ENCODE measurements at places on chromosomes 3 and 15.

- no peak for DNase-seq
These were observed 55.6 kb downstream of the OPA1 start for GRCh38 chr3:193648542-193649076.

- DNase-seq: no peak
These were observed 25.0 kb downstream of the TKT start for GRCh38 chr3:53230789-53231188.

- no peak for DNase-seq
These were observed 11.1 kb upstream of the PLXND1 start for GRCh38 chr3:129617381-129618185.

- no peak for DNase-seq
These were observed 326.9 kb upstream of the DNAJC19 start for GRCh38 chr3:181316482-181316881.

- DNase-seq: peak; percentile 5
These were observed 42.1 kb upstream of the ACTC1 start for GRCh38 chr15:34837246-34838016.

GRCh38 chr3:135056084-135056730 lies 261.1 kb downstream of the EPHB1 start:
- DNase-seq: no peak

DNA sequence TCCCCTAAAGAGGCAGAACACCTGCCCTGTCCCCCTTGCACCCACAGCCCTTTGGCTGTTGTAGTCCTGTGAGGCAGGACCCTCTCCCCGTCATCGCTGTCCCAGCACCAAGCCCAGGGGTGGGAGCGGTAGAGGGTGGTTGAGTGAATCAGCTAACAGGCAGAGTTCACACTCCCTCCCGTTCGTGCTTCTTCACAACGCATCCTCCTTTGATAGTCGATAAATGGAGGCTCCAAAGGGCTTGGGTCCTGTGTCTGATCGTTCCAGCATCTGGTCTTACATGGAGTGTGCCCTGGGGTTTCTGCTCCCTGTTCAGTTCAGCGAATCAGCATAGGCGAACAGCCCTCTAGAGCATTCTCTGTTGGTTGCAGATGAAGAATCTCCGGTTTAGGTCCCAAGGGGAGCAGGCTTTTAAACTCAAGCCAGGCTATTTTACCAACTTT lies 820 bp upstream of the HMCES start:
- DNase-seq: no peak

- no peak for DNase-seq
These were observed 59.0 kb upstream of the CTSH start for GRCh38 chr15:79003896-79004295.

DNA sequence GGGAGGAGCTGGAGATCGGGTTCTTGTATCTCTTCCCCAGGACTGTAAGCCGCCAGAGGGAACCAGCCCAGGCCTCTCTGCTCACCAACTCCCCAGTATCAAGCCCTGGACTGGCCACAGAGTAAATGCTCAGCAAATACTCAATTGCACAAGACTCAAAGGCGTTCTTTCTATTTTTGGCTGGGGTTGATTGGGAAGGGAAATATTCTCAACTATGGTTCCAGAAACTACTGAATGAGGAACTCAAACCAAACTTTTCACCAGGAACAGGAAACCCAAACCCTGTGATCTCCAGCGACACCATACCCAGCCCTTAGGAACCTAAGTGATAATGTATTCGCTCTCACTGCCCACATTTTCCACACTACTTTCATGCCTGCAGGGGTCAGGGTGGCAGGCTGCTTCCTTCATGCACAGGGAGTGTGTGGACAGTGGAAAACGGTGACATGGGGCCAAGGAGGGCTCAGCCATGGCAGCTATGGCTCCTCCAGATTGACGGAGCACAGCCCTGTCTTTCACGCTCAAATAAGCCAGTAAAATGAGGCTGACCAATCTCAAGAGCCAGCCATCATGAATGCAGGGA lies 124.7 kb upstream of the RAD18 start:
- DNase-seq: no peak

GRCh38 chr3:167032267-167032876 lies 347.7 kb downstream of the ZBBX start:
- peak; percentile 32 for DNase-seq

DNA sequence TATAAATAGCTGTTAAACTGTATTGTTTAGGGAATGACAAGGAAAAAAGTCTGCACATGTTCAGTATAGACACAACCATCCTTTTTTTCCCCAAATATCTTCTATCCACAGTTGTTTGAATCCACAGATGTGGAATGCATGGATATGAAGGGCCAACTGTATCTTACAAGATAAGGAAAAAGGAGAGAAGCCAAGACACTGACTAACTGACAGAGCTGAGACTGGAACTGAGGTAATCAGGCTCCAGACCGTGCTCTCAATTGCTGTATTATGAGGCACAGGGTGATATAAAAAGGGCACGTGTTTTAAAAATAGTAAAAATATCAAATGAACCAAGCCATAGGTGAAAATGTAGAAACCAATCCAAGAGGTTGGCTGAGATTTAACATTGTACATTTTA lies 49.0 kb downstream of the DHX36 start:
- DNase-seq: no peak

- no peak for DNase-seq
These were observed 29.8 kb downstream of the OXNAD1 start for GRCh38 chr3:16294844-16295243.

DNA sequence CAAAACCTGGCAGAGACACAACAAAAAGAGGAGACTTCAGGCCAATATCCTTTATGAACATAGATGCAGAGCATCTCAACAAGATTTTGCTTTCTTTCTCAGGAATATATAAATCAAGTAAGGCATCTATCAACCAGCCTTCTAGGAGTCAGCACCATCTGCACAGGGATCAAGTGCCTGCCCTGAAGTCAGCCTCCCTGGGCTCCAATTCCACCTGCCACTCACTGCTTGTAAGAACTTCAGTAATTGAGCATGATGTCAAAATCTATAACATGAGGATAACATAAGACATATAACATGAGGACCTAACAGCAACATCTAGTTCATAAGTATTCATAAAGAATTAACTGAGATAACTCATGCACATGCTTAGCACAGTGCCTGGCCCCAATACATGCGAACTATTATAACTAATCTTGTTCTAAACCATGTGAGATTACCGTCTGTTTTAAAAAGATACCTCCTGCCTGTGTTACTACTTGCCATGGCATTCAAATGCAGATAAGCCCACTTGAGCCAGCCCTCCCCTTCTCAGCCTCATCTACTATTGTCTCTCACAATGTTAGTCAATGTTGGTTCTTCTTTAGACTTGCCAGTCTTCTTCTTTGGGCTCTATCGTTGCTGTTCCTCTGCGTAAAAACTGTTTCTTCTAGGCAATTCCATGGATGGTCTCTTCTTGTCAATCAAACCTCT lies 91.6 kb downstream of the PLD1 start:
- no peak for DNase-seq

DNA sequence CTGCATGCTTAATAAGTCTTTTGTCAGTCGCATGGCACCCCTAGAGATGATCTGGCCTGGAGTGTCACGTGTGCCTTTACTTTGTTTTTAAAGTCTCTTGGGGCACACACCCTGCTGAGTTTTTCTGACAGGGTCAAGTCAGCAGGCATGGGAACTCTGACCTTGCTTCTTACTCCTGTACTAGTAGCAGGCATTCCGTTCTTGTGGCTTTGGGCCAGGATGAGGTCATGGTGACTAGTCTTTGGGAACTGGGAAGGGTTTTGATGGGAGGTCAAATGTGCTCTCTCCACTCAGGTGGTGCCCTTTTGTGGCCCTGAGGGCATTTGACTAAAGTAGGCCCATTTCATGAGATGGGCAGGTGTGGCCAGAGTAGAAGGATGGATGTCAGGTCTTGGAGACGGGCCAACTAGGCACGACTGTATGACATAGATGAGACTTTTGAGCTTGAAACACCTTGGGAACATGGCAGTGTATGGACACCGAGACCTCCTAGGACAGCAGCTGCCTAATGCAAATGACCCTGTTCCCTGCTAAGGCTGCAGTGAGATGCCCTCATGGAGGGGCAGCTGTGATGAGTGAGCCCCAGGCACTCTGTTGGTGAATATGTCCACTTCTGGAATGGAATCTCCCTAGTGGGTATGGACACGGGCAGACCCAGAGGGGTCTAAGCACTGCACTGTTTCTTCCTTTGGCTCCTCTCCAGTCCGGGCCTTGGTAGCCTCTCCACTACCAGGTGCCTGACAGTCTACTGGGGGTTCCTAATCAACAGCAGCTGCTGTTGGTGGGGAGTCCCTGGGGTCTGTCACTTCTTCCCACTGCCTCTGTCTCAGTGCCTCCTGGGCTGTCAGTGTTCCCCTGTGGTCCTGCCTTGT lies 16.4 kb downstream of the SRPRB start:
- no peak for DNase-seq

- DNase-seq: no peak
These were observed 4.6 kb downstream of the UNC13C start for GRCh38 chr15:53982876-53983275.

GRCh38 chr3:121243208-121243607 lies 302.6 kb downstream of the POLQ start:
- DNase-seq: no peak

- DNase-seq: no peak
These were observed 1009.1 kb upstream of the SEMA6D start for GRCh38 chr15:46708226-46708625.

DNA sequence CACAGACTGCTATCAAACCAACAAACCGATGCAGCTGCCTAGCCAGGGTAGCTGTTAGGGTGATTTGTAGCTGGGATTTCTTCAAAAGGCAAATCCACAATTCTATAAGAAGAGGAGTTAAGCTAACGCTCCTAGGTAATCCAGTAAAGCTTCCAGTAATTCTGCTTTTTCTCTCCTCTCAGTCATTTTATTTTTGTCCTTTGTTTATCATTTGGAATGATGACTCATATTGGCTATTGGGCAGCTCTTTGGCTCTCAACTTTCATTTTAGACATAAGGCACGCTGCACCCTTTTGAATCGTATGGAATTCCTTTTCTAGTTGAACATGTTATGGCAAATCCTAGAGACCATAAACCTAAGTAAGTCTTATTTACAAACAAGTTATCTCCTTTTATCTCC lies 53.2 kb upstream of the PPARG start:
- DNase-seq: no peak

- peak; percentile 47 for DNase-seq
These were observed 39.2 kb downstream of the MYO5C start for GRCh38 chr15:52256366-52256765.

- no peak for DNase-seq
These were observed 28.3 kb downstream of the MASP1 start for GRCh38 chr3:187263270-187263669.

GRCh38 chr3:71247958-71248335 lies 335.6 kb downstream of the FOXP1 start:
- DNase-seq: no peak

- DNase-seq: no peak
These were observed 176.2 kb downstream of the LPP start for GRCh38 chr3:188330138-188330537.

- DNase-seq: no peak
These were observed 68.6 kb downstream of the ADCY5 start for GRCh38 chr3:123380261-123380660.

GRCh38 chr3:185176750-185177359 lies 24.0 kb upstream of the C3orf70 start:
- no peak for DNase-seq

DNA sequence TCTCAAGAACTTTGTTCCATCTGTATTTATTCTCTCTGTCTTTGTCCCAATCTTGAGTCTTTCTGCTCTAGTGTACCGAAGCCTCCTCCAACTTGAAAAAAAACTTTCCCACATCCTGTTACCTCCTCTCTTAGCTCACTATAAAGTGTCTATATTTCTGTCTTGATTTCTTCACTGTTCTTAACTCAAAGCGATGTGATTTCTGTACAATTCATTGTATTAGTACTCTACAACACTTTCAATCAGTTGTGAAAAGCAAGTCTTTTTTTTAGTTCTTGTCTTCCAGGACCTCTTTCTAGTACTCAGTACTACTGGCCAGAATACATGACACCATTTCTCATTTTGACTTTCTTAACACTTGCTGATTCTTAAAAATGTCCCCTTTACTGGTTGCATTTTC lies 353.5 kb upstream of the SATB1 start:
- DNase-seq: no peak

- DNase-seq: no peak
These were observed 1.3 kb downstream of the ISL2 start for GRCh38 chr15:76337696-76338485.

GRCh38 chr15:36932070-36932469 lies 168.3 kb downstream of the MEIS2 start:
- no peak for DNase-seq

DNA sequence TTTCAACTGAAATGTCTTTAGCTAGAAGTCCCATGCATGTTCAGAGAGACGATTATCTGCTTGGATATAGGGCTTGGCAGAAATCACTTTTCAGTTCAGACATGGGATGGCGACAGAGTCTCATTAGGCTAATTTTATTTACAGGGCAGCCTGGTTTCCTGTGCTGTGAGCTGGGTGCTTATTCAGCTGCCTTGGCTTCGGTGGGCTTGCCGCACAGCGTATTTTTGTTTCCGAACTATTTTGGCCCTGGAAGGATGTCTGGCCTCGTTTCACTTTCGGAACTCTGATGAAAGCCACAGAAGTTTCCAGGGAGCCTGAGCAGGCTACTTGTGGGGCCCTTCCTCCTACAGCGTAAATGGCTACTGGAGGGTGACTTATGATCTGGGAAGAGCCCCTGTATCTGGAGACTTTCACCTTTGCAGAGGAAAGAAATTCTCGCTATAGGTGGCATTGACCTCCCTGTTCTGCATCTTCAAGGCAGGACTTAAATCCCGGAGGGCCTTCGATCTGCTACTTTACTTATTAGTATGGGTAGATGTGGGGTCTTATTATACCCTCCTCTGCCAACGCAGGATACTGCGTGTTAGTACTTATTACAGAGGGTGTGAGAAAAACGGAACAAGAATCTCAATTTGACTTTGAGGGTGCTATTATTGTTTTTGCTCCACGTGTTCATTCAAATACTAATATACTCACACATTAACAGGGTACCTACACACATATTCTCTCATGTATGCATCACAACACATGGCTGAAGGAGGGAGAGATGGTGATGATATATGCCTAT lies 364.0 kb upstream of the RBMS3 start:
- DNase-seq: peak; percentile 34

- DNase-seq: no peak
These were observed 70.5 kb upstream of the XCR1 start for GRCh38 chr3:46097691-46098241.

DNA sequence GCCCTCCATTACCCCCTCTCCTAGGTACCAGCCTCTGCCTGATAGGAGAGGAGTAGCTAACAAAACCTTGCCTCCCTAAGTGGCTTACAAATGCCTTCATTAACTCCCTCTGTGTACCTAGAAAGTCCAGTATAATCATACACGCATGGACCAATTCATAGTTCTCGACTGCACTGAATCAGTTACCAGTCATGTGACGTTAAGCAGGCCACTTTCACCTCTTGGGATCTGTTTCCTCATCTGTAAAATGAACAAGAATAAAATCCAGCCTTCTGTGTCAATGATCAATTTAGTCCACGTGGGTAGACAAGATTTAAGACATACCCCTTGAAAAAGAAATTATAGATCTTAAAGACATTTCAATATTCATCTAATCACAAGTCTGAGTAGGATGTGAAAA lies 72.2 kb downstream of the TRIM69 start:
- no peak for DNase-seq

GRCh38 chr3:24944805-24945520 lies 450.3 kb upstream of the THRB start:
- no peak for DNase-seq

GRCh38 chr3:134533493-134533892 lies 47.6 kb downstream of the CEP63 start:
- no peak for DNase-seq

Data from fibroblast of skin of left biceps (primary cell).